ENCODE measurements at places on chromosomes 4 and X. TPM values are rescaled to one million over a fixed set of nuclear protein-coding genes. Genes with fewer than 3 reads are reported as not detected.

GRCh38 chr4:38071801-38072431 lies 111.7 kb downstream of the PTTG2 start:
- no peak for DNase-seq

GRCh38 chr4:39616651-39617050 lies 22.0 kb downstream of the SMIM14 start:
- DNase-seq = no peak

DNA sequence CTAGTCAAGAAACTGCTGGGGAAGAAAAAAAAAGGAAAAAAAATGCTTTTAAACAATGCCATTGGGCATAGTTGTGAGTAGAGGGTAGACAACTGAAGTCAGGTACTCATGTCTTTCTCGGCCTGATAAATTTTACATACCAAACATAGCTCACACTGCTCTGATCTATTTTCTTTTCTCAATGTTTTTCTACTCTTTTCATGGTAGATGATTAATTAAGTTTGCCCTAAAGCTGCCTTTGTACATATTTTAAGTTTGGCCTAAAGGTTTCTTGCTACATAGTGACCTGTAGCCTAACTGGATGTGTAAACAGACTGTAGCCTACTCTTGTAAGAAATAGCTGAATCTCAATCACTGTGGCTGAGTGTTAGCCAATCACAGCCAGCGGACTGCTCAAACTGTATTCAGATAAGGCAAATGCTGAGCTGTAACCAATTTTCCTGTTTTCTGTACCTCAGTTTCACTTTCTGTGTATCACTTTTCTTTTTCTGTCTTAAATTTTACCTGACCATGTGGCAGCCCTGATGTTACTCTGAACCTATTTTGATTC lies 121.0 kb downstream of the PCDH10 start:
- no peak for DNase-seq

- no peak for DNase-seq
Measured at GRCh38 chrX:71666240-71667223, 814 bp upstream of the LOC101059915 start.

GRCh38 chr4:120052856-120053255 lies 13.8 kb downstream of the MAD2L1 start:
- DNase-seq = peak; percentile 18

GRCh38 chrX:132909643-132910042 lies 48.8 kb downstream of the HS6ST2 start:
- DNase-seq = no peak

The USP17L24 gene
- total RNA-seq = not detected

DNA sequence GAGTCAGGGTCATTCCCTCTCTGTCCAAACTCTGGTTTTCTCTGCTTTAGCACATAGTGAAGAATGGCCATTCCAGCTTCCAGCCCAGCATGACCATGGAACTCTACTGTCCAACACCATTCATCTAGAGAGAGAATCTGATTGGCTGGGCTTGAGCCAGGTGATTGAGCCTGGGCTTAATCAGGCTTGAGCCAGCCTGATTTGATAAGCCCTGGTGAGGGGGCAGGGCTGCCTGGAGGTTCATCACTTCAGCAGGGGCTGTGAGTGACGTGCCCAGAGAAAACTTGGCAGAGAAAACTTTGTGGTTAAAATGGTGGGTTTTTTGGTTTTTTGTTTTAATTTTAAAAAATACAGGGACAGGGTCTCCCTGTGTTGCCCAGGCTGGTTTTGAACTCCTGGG lies 62.5 kb downstream of the KIAA0232 start:
- no peak for DNase-seq

The FGFR3 gene
- total RNA-seq = 46.5 TPM

DNA sequence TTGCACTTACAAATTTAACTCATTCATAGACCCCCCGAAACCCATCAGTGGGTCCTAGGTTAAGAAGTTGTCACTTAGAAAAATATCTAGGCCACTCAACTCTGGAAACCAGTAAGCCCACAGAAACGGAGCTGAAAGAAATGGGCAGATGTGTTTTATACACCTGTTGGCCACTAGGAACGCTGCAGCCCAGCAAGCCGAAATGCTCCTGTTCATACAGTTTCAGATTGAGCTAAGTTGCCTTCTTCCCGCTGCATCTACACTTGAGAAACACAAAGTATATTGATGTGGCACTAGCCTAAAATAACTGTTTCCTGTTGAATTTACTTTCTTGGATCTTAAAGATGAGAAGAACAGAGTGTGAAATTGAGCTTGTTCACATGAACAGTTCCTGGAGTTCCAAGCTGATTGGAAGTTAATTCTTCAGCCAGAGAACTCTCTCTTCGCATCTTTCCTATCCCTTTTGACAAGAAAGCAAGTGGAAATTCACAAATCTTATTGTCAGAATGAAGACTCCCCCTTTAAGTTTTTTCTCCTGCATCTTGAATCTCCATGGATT lies 174.1 kb downstream of the RBMX2 start:
- DNase-seq = peak; percentile 37

DNA sequence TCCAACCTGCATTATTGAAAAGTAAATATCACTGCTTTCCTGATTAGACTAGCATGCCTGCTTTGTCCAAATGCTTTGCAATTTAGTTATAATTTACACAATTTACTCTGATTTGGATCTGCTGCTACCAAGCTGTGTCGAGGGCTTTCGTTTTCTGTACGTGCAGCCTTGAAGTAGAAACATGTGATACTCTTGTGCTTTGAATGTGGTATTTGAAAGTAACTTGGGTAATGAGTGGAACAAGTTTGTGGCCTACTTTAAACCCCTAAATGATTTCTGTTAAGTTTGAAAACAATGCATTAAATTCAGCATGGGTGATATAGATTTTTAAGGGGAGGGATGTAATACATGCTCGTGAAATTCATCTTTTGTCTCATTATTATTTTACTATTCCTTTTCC lies 240.7 kb downstream of the IQCM start:
- DNase-seq = no peak

GRCh38 chr4:45883421-45883820 lies 240.4 kb downstream of the GABRG1 start:
- no peak for DNase-seq

GRCh38 chr4:53734584-53735353 lies 143.5 kb upstream of the LNX1 start:
- DNase-seq = no peak

GRCh38 chr4:15413623-15414019 lies 14.2 kb upstream of the C1QTNF7 start:
- DNase-seq = no peak

The ZAR1 gene
- not detected for total RNA-seq

The COX18 gene
- total RNA-seq = 17.0 TPM

The CFP gene
- total RNA-seq = 1.2 TPM

GRCh38 chr4:57136281-57136680 lies 26.1 kb upstream of the IGFBP7 start:
- no peak for DNase-seq

- DNase-seq = no peak
Measured at GRCh38 chr4:136599890-136600289, 932.4 kb downstream of the PCDH18 start.

DNA sequence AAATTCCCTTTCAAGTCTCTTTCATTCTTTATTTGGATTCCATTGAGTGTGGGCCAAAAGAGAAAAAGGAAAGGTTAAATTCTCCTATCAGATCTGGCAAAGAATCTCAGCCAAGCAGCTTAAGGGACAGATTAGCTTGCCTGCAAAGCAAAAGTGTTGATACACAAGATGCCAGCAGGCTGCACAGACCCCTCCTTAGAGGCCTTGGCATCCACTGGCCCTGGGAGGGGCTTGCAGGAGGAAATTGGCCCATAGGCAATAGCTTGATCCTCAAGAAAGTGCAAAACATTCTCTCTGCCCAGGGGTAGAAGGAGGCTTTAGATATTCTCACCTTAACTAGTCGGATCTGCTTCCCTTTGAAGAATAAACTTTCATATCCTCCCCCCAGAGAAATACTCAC lies 300.4 kb upstream of the CPEB2 start:
- no peak for DNase-seq
